CD4-positive, alpha-beta T cell treated with Interleukin-4 for 4 hours (primary cell): ENCODE measurements at places on chromosomes 1 and 21.

DNA sequence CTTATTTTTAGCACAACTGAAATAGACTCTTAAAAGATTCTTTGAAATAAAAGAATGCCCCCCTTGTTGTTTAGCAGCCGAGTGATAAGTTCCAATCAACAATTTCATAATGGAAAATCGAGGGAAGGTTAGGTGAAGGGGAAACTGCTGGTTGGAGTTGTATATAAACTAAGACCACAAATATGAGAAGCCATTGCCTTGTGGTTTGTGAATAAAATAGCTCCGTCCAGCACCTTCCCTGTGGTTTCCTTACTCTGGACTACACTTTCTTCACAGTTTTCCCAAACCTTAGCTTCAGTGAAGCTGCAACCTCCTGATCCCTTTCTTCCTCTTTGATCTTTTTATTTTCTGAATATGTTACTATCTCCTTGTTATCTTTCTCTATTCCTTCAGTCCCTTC lies 6.7 kb upstream of the RAB3GAP2 start:
- DNase-seq: no peak

DNA sequence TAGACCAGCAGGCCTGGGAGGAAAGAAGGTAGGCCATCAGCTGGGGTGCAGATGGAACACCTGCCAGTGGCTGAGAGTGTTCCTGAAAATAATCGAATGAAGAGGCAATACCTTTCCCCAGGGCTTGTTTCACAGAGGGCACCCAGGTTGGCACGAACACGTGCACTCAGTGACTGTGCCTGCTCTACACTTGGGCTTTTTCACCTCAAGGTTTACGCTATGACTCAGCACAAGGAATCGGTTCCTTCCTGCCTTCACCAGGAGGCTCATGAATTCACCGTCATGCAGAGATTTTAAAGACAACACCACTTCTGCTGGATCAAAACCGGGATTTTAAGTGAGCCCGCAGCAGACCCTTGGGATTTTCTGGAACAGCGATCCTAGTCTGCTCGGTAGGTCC lies 118.5 kb upstream of the ADAR start:
- no peak for DNase-seq

DNA sequence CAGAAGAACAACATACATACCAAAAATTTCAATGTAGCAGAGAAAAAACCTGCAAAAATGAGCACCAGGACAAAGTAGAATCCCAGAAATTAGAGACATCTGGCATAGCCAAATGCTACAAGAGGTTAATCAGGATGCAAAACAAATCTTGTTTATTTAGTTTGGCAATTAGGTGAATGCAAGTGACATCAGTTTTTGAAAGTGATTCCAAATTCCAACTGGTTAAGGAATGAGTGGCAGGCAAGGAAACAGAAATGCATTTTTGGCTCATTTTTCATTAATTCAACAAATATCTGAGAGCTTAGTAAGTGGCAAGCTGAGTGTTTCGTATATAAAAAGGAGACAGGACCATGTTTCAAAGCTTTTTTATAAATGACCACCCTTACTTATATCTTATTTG lies 21.3 kb downstream of the SCAF4 start:
- DNase-seq: no peak

DNA sequence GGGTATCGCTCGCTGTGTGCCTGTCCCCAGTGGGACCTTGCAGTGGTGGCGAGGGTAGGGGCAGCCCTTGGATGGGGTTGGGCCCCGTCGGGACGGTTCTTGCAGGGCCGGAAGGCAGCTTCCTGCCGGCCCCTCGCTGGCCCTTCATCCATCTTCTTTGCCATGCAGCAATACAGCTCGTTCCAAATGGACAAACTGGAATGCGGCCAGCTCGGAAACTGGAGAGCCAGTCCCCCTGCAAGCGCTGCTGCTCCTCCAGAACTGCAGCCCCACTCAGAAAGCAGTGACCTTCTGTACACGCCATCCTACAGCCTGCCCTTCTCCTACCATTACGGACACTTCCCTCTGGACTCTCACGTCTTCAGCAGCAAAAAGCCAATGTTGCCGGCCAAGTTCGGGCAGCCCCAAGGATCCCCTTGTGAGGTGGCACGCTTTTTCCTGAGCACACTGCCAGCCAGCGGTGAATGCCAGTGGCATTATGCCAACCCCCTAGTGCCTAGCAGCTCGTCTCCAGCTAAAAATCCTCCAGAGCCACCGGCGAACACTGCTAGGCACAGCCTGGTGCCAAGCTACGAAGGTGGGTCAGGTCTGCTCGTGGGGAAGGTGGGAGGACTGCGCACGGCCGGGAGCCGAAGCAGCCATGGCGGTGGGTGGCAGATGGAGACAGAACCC lies 45.8 kb downstream of the SIM2 start:
- DNase-seq: no peak

DNA sequence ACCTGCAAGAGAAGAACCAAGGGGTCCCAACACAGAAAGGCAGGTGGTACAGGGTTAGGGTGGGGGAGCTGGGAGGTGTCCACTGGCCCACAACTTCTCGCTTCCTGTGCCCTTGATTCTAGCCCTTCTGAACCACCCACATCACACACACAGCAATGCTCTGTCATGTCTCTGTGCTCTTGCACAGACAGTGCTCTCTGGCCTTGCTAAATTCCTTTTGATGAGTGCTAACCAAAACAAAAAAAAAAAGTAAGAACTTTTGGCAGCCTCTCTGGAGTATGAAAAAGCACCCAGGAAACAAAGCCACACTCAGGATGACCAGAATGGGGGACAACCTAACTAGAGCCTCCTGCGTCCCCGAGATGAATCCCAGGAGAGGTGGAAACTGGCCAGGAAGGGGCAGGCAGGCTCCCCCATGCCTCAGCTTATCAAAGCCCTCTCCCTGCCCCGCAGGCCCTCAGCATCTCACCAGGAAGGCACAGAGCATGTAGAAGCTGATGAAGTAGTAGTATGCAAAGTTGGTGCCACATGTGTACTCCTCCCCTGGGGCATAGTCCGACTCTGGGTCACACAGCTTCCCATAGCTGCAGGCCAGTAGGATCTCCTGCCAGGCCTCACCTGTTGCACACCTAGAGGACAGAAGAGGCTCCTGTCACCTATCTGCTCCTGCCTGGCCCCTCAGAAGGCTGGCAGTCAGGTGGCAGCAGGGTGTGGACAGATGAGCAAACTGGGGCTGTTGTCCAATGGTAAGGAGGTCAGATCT lies 27.2 kb upstream of the KIF21B start:
- DNase-seq: no peak

DNA sequence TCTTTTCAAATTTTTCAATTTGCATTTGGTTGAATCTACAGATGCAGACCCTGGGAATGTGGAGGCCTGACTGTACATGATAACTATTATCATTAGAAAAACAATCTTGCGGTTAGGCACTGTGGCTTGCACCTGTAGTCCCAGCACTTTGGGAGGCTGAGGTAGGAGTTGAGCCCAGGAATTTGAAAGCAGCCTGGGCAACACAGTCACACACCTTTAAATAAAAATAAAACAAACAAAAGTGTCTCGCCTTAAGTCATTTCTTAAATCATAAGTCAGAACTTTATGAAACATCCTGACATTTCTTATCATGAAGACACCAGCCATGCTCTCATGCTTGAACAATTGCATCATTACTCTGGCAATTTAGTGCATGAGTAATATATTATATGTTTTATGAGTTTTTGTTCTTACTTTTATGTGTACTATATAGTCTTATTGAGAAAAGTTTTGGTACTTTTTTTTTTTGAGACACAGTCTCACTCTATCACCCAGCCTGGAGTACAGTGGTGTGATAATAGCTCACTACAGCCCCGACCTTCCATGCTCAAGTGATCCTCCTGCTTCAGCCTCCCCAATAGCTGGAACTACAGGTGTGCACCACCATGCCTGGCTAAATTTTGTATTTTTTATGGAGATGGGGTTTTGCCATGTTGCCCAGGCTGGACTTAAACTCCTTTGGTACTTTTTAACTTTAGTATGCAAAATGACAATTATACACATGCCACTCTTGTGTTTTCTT lies 7.8 kb downstream of the TBX19 start:
- DNase-seq: no peak

GRCh38 chr1:223048026-223048425 lies 95.0 kb downstream of the TLR5 start:
- no peak for DNase-seq

- DNase-seq: no peak
These were observed 1.2 kb downstream of the SZRD1 start for GRCh38 chr1:16367968-16368890.

DNA sequence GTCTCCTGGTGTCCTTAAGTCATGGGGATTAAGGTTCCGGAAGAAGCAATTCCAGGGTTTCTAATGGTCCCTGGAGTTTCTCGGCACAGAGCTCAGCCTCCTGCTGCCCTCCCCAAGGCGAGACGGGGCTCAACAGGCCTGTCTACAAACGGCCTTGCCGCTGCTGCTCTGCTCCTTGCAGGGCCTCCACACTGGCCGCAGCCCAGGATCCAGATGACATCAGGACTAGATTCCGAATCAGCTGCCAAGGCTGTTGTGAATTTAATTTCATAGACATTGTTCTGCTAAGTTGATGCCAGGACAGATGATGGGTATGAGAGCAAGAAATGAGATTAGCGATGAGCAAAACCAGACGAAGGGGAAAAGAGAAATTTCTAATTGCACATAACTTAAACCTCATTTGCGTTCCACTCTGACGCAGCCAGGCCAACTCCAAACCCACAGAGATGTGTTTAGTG lies 103.6 kb upstream of the BACE2 start:
- DNase-seq: no peak

DNA sequence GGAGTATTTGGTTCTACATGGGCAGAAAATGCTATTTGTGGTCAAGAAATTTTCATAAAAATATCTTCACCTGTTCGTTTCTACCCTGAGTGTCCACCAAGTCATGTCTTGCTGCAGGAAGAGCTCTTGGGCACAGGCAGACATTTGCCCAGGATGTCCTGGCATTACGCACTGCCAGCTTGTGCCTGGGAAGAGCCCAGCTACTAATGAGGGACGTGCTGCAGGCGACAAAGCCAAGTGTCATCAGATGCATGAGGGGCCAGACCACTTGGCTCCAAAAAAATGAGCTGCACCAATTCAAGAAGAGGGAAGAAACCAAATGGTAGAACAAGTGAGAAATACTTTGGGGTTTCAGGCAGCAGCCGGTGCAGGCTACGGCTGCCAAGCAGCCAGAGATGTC lies 12.9 kb downstream of the RNU5D-1 start:
- no peak for DNase-seq

DNA sequence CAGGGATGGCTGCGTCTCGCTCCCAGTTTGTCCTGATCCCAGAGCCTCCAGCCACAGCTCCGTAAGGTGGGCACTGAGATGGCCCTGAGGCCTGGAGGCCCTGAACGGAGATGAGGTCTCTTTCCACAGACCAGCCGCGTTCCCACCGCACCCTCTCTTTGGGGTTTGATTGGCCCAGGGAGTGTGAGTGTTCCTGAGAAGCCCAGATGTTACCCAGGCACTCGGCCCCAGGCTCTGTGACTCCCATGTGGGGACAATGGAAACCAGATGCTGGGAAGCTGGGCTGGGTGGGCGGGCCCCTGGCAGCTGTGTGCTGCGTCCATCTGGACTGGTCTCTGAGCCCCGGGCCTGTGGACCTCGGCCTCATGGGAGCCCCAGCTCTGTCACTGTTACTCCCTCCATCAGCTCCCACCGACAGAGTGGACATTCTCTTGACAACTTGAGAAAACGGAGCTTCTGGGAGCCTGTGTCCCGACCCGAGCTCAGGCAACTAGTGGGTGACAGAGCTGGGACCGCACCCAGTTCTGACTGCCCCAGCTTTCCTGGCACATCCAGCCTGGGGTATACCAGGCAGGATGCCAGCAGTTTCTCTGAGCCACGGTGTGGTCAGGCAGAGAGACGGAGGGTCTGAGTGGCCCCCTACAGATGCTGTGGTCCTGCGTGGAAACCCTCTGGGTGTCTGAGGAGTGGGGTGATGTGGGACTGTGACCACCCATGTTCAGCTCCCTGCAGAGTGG lies 9.8 kb upstream of the COL6A1 start:
- no peak for DNase-seq

- no peak for DNase-seq
These were observed 8.3 kb downstream of the GPR37L1 start for GRCh38 chr1:202130816-202131522.

- no peak for DNase-seq
These were observed 38.1 kb downstream of the PLEKHA6 start for GRCh38 chr1:204321665-204322064.

DNA sequence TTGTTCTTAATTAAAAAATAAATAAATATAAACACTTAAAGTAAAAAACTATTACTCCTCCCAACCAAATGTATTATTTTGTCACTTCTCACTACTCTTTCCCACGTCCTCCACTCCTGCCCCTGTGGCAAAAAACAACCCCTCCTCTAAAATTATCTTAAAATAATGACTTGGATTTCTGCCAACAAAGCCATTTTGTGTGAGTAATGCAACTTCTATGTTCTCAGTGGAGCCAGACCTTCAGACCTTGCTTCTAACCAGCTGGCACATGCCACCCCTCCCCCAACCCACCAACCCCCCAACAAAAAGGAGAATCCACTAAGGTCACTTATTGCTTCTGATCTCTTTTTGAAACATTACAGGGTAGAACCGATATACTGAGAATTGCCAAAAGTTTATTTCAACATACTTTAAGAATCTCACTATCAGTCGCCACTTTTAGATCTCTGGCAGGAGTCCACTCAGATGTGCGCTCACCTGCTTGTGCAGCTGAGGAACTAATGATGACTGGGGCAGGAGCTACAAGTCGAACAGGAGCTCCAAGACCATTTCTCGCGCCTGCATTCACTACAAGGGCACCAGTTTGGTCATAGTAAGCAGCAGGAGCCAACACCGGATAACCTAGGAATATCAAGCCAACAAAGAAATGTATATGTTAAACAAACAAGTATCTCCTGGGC lies 58.3 kb upstream of the SDC3 start:
- no peak for DNase-seq

GRCh38 chr1:145961425-145962156 lies 2.8 kb downstream of the ANKRD34A start:
- no peak for DNase-seq

DNA sequence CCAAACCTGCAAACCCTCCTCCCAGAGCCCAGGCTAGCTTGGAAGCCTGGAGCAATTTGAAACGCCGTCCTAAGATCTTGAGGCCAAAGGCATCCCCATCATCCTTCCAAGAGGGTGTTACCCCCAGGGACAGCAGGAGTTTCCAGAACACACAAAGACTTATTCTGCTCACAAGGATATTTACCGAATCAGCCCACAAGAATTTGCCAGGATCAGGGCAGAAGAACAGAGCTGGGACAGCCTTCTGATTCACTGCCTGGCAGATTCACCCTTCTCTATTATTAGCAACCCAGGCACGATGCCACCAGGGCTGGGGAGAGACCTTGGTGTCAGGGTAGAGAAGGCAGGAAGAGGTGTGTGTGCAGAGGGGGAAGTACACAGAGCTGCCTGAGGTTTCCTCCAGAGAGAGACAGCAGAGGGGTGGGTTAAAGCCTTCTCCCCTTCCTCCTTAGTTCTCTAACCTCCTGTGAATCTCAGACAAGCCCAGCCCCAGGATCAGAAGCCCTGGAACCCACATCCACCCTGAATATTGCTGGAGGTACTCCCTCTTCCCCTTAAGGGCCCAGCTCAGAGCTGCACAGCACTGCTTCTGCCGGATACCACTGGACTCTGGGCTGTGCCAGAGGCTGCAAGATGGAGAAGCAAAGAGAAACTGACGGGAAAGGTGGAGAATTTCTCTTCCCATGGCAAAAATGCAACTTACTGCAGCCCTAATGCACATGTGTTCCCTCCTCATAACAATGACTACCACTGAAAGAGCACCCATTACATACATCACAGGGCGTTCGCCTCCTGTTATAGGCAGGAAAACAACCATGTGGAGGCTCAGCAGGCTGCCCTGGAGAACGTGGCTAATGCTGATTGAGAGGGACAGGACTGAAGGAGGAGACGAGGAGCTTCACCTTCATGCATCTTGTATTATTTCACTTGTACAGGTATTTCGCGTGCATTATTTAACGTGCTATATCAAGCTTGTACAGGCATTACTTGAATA lies 61.8 kb downstream of the ITPKB start:
- peak; percentile 84 for DNase-seq
